Right renal pelvis (tissue), 4 donors: ENCODE measurements at places on chromosomes 5 and 9.

GRCh38 chr5:91162534-91163381 lies 220.4 kb downstream of the ARRDC3 start:
- DNase-seq, result no peak

GRCh38 chr9:86839522-86839921 lies 107.8 kb downstream of the GAS1 start:
- no peak for DNase-seq

DNA sequence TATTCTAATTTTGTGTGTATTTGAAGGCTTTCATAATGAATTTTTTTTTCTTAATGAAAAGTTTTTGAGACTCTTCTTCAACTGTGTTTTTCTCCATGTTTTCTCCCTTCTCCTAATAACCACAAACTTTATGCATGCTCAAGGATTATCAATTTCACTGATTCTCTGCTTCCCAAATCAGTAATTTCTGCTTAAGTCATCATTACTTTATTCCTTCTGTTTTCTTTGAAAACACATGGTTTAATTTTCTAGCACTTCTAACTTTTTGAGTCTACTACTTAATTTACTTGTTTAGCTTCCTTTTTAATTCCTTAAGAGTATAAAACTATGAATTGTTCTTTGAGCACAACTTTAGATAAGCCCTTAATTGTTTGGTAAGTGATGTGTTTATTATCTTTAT lies 11.5 kb upstream of the FBN2 start:
- DNase-seq, result no peak

DNA sequence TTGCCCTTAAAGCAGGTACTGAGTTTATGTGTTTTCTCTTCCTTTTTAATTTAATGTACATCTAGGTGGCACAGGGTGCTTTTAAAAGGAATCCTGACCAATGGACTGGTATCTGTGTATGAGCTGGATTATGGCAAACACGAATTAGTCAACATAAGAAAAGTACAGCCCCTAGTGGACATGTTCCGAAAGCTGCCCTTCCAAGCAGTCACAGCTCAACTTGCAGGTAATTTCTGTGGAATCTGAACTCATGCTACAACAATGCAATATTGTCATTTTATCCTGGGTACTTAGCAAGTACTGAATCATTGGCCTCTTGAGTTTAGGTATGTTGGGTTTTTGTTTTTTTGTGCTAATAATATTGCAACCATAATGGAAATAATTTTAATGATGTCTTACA lies 14.4 kb upstream of the TMOD1 start:
- no peak for DNase-seq
